Karpas-422 (cell line): ENCODE measurements at places on chromosomes 2 and 18.
A peak's percentile ranks its signal among the peaks of the same experiment; 100 is the strongest.

- DNase-seq = peak; percentile 46
These were observed 237.5 kb downstream of the LOXHD1 start for GRCh38 chr18:46419391-46420141.

GRCh38 chr2:69095305-69095704, 82.3 kb downstream of the ANTXR1 start:
- DNase-seq = no peak

DNA sequence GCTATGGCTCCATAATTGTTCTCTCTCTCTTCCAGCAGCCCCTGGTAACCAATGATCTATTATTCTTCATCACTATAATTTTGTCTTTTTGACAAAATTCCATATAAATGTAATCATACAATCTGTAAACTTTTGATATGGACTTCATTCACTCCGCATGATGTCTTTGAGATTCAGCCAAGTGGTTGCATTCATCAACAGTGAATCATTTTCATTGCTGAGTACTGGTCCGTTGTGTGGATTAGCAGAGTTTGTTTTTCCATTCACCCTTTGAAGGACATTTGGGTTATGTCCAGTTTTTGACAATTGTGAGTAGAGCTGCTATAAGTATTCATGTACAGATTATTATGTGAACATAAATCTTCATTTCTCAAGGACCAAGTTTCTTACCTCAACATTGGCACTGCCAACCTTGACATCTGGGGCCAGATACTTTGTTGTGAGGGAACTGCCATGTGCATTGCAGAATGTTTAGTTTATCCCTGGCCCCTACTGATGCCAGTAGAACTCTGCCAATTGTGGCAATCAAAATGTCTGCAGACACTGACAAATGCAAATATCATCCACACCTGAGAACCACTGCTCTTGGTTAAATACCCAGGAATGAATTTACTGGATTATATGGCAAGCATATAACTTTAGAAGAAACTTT, 48.4 kb upstream of the BCL2L11 start:
- DNase-seq = peak; percentile 15

GRCh38 chr2:144443837-144444817, 75.8 kb downstream of the ZEB2 start:
- DNase-seq = no peak

GRCh38 chr2:10427618-10427949, 20.5 kb downstream of the ODC1 start:
- no peak for DNase-seq

DNA sequence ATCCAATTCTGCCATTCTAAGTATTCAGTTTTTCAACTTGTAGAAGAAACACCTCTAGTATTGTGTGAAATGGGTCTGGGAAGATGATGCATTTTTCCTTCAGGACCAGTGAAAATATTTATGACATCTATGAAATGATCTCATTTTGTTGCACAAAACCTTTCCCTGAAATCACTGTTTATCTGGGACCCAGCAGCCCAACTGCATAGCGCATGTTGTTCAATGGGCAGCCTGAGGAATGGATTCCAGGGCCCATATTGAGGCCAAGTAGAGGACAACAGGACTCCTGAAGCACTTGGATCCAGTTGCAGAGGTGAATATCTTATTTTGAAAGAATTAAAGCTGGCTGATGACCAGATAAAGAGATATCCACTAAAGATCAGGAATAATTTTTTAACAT, 7.3 kb downstream of the RBMS1 start:
- no peak for DNase-seq

GRCh38 chr2:128738446-128739110, 419.9 kb upstream of the HS6ST1 start:
- no peak for DNase-seq

GRCh38 chr18:58692422-58693185, 21.3 kb downstream of the MALT1 start:
- DNase-seq = no peak

GRCh38 chr2:170829036-170829435, 12.3 kb downstream of the GAD1 start:
- no peak for DNase-seq

- DNase-seq = no peak
These were observed 49.2 kb downstream of the PIKFYVE start for GRCh38 chr2:208315081-208315788.

GRCh38 chr18:72908181-72908580, 40.4 kb upstream of the NETO1 start:
- DNase-seq = no peak

DNA sequence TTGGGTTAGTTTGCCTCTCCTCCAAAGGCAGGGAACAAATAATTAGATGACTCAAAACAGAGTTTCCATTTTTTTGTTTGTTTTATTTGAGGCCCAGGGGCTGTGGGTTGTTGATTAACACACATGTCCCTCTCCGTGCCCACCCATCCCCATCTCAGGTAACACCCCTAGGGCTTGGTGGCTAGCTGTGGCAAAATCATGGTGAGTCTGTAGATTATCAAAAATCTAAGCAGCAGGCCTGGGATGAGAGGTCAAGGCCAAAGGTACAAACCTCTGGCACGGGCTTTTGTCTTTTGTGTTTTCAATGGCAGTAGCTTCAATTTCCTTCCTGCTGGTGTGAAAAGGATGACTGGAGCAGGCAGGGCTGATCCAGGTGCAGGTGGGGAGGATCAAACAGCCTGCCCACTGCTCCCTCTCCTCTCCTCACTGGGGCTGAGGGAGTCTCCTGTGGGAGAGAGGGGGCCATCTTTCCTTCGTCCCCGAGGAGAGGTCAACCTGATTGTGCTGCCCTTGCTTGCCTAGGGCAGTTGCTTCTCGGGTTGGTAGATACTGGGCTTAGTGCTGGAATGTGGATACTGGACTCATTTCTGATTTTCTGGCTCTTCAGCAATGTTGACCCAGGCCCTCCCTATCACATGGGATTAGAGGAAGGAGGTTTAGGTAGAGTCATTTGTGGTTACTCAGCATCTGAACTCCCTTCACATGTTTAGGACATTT, 31.9 kb upstream of the EML4 start:
- no peak for DNase-seq
